GM23248 (cell line): ENCODE measurements at places on chromosomes 2 and 18. TPM values are rescaled to one million over a fixed set of nuclear protein-coding genes. Genes with fewer than 3 reads are reported as not detected.

DNA sequence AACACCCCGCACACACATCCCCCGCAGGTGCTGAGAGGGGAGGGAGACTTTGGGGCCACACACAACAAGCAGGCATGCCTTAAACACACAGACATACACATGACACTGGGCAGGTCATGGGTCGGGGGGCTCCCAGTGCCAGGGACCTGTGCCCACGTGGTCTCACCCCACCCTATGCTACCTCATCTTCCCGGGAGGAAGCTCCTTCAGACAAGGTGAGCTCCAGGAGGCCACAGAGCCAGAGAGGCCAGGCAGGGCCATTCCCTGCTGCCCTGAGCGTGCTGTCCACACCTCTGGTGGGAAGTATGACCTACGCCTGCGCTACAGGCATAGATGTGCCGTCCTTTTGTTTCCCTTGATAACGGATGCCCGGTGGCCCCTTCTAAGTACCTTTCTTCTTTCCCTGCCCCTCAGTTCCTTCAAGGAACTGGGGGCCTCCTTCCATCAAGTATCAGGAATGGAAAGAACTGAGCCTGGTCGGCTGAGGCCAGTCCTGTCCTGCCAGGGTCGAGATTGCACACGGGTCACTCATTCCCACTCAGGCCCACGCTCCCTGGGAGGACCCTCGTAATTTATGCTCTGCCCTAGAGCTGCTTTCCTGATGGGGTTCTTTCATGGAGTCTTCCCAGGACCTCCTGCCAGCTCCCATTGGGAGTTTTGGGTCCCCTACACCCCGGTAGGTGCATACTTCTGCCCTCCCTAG lies 4.7 kb downstream of the TEKT4 start:
- H3K27me3 ChIP-seq, result no peaks in the 10 kb centered on the region; the same call in 1 of the 2 replicates
- no peaks in the 10 kb centered on the region for H3K36me3 ChIP-seq
- no peak for DNase-seq
- H3K27ac ChIP-seq, result no peak overlapping the region
- H3K4me1 ChIP-seq, result no peaks in the 10 kb centered on the region

The SULT1C2 gene
- total RNA-seq, result not detected in 2 replicates

DNA sequence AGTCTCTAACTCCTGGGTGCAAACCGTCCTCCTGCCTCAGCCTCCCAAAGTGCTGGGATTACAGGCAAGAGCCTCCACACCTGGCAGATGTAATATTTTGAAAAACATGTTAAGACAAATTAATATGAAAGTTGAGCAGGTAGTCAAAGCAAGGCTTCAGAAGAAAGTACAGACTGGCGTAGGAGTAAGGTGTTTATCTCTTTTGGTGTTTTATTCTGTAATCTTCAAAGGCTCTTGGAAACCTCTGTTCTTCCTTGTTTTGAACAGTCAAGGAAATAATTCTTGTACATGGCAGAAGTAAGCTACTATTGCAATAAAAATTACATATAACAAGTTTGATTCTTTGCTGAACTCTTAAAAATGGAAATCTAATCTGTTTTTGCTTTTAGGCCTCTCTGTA lies 5.3 kb downstream of the RNF138 start:
- H3K4me1 ChIP-seq, result peaks cover 8% of the 10 kb centered on the region; the same call in 1 of the 2 replicates
- no peaks in the 10 kb centered on the region for H3K36me3 ChIP-seq
- no peak overlapping the region for H3K4me3 ChIP-seq
- no peaks in the 10 kb centered on the region for H3K27me3 ChIP-seq
- DNase-seq, result no peak

- no peaks in the 10 kb centered on the region for H3K27me3 ChIP-seq
- H3K4me3 ChIP-seq, result no peak overlapping the region
- no peak overlapping the region for H3K27ac ChIP-seq
- no peaks in the 10 kb centered on the region for H3K4me1 ChIP-seq
Measured at GRCh38 chr2:226151157-226151556, 648.5 kb downstream of the IRS1 start.

GRCh38 chr2:32119161-32119560 lies 46.5 kb upstream of the SLC30A6 start:
- peaks cover 13% of the 10 kb centered on the region; the same call in 1 of the 2 replicates for H3K36me3 ChIP-seq
- H3K27me3 ChIP-seq, result no peaks in the 10 kb centered on the region
- H3K27ac ChIP-seq, result no peak overlapping the region
- H3K4me3 ChIP-seq, result no peak overlapping the region
- no peaks in the 10 kb centered on the region for H3K4me1 ChIP-seq

GRCh38 chr2:200341376-200341775 lies 34.9 kb downstream of the SPATS2L start:
- DNase-seq, result no peak
- no peak overlapping the region for H3K4me3 ChIP-seq
- H3K4me1 ChIP-seq, result peaks cover 13% of the 10 kb centered on the region
- H3K27ac ChIP-seq, result no peak overlapping the region
- no peaks in the 10 kb centered on the region for H3K27me3 ChIP-seq

The KDSR gene
- total RNA-seq, result 30.7 and 31.2 TPM in 2 replicates

GRCh38 chr2:156447761-156448160 lies 11.6 kb downstream of the GPD2 start:
- H3K4me1 ChIP-seq, result peaks cover 42% of the 10 kb centered on the region
- no peak overlapping the region for H3K4me3 ChIP-seq
- no peaks in the 10 kb centered on the region for H3K36me3 ChIP-seq
- no peaks in the 10 kb centered on the region for H3K27me3 ChIP-seq

DNA sequence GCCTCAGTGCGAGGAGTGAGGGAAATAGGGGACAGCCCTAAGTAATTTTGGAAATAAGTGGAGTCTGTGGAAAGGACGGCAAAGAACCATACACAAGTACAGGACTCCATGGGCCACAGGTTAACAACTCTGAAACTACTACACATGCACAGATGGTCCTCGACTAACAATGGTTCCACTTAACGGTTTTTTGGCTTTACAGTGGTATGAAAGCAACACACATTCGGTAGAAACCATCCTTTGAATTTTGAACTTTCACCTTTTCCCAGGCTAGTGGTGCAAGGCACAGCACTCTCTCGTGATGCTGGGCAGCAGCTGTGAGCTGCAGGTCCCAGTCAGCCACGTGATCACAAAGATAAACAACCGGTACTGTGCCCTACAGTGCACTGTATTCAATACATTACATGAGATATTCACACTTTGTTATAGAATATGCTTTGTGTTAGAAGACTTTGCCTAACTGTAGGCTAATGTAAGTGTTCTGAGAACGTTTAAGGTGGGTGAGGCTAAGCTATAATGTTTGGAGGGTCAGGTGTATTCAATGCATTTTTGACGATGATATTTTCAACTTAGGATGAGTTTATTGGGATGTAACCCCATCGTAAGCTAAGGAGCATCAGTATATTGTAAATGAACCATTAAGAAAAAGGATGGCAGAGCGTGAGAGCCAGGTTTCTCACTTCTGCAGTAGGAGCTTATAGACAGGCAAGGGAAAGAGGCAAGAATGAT lies 44.6 kb downstream of the TBC1D8 start:
- H3K36me3 ChIP-seq, result no peaks in the 10 kb centered on the region
- no peak overlapping the region for H3K27ac ChIP-seq
- H3K4me3 ChIP-seq, result no peak overlapping the region
- DNase-seq, result no peak
- H3K4me1 ChIP-seq, result no peaks in the 10 kb centered on the region

The PLEKHH2 gene
- total RNA-seq, result 1.6 and 2.2 TPM in 2 replicates

GRCh38 chr2:70089983-70090525 lies 2.8 kb downstream of the PCBP1 start:
- peaks cover 19% of the 10 kb centered on the region for H3K4me1 ChIP-seq
- no peaks in the 10 kb centered on the region for H3K27me3 ChIP-seq
- peak overlapping the region; percentile 96 for H3K4me3 ChIP-seq
- peaks cover 8% of the 10 kb centered on the region; the same call in 1 of the 2 replicates for H3K36me3 ChIP-seq
- DNase-seq, result peak; percentile 30
- 0 out of 2 replicates have a peak overlapping the region, but pooled peaks have one; percentile 100 for H3K27ac ChIP-seq

DNA sequence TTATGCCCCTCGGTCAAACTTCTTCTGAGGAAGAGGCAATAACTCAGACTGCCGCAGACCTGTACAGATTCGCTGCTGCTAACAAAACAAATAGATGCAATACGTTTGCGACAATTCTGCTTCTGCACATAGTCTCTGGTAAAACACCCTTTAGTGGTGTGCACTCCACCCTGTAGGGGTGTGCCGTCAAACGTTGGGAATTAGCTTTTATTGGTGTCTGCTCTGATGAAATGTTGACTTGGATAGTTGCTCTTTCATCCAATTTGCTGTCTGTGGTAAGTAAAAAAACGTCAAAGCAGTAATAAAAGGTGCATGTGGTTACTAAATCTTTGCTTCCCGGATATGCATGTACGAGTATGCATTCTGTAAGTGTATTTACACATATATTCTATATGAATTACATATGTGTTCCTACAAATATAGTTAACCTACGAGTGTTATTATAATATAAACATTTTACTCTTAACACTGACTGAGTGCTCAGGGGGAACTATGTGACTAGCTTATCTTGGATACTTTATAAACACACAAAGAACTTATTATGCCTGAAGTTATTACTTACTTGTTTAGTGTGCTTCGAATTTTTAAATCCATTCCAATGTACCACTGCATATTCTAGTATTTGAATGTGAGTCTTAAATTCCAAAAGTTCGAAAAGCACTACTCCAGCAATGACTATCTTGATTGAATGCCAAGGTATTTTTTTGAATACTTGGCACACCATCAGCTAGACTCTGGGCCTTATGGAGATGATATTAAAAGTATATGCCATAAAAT lies 610.2 kb downstream of the ZEB2 start:
- H3K27me3 ChIP-seq, result no peaks in the 10 kb centered on the region
- H3K36me3 ChIP-seq, result no peaks in the 10 kb centered on the region
- no peak for DNase-seq
- H3K4me1 ChIP-seq, result no peaks in the 10 kb centered on the region
- no peak overlapping the region for H3K27ac ChIP-seq

The VIL1 gene
- total RNA-seq, result not detected in 2 replicates

- H3K36me3 ChIP-seq, result no peaks in the 10 kb centered on the region
- H3K27ac ChIP-seq, result no peak overlapping the region
- peaks cover 17% of the 10 kb centered on the region for H3K4me1 ChIP-seq
- H3K27me3 ChIP-seq, result no peaks in the 10 kb centered on the region
- H3K4me3 ChIP-seq, result no peak overlapping the region
Measured at GRCh38 chr18:62885804-62886203, 170.5 kb downstream of the PHLPP1 start.

- no peak overlapping the region for H3K27ac ChIP-seq
- no peaks in the 10 kb centered on the region for H3K4me1 ChIP-seq
- no peak for DNase-seq
- H3K36me3 ChIP-seq, result no peaks in the 10 kb centered on the region; the same call in 1 of the 2 replicates
- H3K4me3 ChIP-seq, result no peak overlapping the region
Measured at GRCh38 chr2:181554061-181554830, 97.1 kb downstream of the ITGA4 start.

DNA sequence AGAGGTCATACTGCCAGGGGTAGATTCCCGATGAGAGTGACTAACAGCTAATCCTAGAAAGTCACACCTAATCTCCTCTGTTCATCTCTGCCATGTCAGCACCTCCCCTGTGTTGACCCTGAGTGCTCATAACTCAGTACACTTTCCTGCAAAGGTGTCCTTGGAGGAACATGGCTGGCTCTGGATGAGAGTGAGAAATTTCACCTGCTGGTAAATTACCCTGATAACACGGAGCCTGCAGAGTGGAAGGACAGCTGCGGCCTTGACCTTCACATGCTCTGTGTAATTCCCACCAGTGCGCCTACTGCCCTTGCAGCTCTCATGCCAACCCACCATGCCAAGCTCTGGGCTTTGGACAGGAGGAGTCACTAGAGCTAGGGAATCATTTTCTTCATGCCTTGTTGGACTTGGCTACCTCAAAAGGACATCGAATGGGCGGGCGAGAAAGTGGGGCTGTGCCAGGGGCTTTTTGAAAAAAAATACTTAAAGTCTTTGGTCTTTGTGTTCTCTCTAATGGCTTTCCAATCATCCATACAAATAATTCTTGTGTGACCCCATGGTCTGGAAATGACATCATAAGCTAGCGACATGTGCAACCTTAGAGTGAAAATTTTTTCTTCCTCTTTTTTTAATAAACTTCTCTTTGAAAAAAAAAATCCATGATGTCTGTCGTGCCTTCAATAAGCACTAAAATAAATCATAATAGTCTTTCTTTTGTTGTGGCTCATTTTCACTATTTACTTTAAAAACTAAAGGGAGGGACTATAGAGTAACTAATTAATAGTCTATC lies 319.9 kb downstream of the MYCN start:
- H3K36me3 ChIP-seq, result no peaks in the 10 kb centered on the region
- no peaks in the 10 kb centered on the region for H3K4me1 ChIP-seq
- DNase-seq, result no peak
- H3K27ac ChIP-seq, result no peak overlapping the region

The ALPG gene
- not detected in 2 replicates for total RNA-seq

The RAD51AP2 gene
- not detected in 2 replicates for total RNA-seq

- peaks cover 7% of the 10 kb centered on the region for H3K4me1 ChIP-seq
- H3K27ac ChIP-seq, result no peak overlapping the region
- H3K36me3 ChIP-seq, result no peaks in the 10 kb centered on the region
- DNase-seq, result no peak
Measured at GRCh38 chr18:56322406-56322805, 316.0 kb downstream of the TXNL1 start.

GRCh38 chr2:229235131-229235914 lies 35.8 kb downstream of the PID1 start:
- no peaks in the 10 kb centered on the region for H3K4me1 ChIP-seq
- H3K36me3 ChIP-seq, result no peaks in the 10 kb centered on the region
- H3K27me3 ChIP-seq, result no peaks in the 10 kb centered on the region
- DNase-seq, result peak; percentile 48
- H3K4me3 ChIP-seq, result no peak overlapping the region

- no peak for DNase-seq
- no peak overlapping the region for H3K27ac ChIP-seq
- no peak overlapping the region for H3K4me3 ChIP-seq
- H3K36me3 ChIP-seq, result no peaks in the 10 kb centered on the region
- H3K27me3 ChIP-seq, result no peaks in the 10 kb centered on the region
Measured at GRCh38 chr18:25180973-25181548, 170.9 kb downstream of the ZNF521 start.

DNA sequence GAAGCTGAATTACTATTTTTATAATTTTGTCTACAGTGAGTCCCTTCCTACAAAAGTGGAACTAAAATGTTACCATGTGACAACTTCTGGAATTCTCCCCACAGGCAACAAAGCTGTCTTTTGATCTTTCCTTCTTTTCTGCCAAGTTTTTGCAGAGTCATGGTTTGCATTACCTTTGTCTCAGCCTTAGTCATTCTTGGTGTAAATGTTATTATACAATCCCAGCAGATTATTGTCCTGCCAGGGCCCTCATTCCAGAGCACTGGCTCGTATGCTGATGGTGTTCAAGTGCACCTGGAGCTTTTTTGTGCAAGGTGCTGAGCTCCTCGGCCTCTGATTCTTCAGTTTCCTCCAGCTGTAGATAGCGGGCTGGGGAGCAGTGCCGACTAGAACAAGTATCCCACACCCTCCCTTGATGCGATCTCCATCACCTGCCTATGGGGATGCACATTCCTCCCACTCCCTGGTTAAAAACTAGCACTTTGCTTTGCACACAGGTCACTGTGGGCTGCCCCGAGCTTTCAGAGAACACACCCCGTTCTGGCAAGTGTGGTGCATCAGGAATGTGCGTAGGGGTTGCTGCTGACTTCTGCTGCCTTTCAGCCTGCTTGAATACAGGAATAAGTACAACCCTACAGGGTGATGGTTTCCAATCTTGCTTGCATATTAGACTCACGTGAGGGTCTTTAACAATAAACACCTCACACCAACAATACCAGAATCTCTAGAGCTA lies 263.6 kb downstream of the RNF144A start:
- no peak overlapping the region for H3K27ac ChIP-seq
- no peaks in the 10 kb centered on the region; the same call in 1 of the 2 replicates for H3K27me3 ChIP-seq
- H3K36me3 ChIP-seq, result no peaks in the 10 kb centered on the region
- no peak overlapping the region for H3K4me3 ChIP-seq
- DNase-seq, result peak; percentile 72

The HOXD11 gene
- 28.4 and 31.6 TPM in 2 replicates for total RNA-seq

- no peak for DNase-seq
- H3K4me1 ChIP-seq, result no peaks in the 10 kb centered on the region
- no peak overlapping the region for H3K27ac ChIP-seq
- H3K36me3 ChIP-seq, result no peaks in the 10 kb centered on the region
- no peaks in the 10 kb centered on the region for H3K27me3 ChIP-seq
Measured at GRCh38 chr2:220674033-220674432, 898.1 kb downstream of the EPHA4 start.

The NEU2 gene
- total RNA-seq, result not detected in 2 replicates
